A549 treated with CpdA at 1 μM for 4 hours (cell line): ENCODE measurements at places on chromosomes 2 and 18. TPM values are rescaled to one million over a fixed set of nuclear protein-coding genes. Genes with fewer than 3 reads are reported as not detected.

The PPP1CB gene
- total RNA-seq = 104 to 119 TPM (median 112 TPM) in 5 replicates

The RAB3GAP1 gene
- 25.5 to 34.6 TPM (median 27.5 TPM) in 5 replicates for total RNA-seq

The DNAJC27 gene
- total RNA-seq = 1.7 to 2.4 TPM (median 2.3 TPM) in 5 replicates

The EVX2 gene
- total RNA-seq = not detected in 5 replicates

The FIGN gene
- total RNA-seq = 1.3 to 2.6 TPM (median 2.1 TPM) in 5 replicates
